Glutamatergic neuron (in vitro differentiated cells): ENCODE measurements at places on chromosomes 7 and 10. TPM values are rescaled to one million over a fixed set of nuclear protein-coding genes. Genes with fewer than 3 reads are reported as not detected.

DNA sequence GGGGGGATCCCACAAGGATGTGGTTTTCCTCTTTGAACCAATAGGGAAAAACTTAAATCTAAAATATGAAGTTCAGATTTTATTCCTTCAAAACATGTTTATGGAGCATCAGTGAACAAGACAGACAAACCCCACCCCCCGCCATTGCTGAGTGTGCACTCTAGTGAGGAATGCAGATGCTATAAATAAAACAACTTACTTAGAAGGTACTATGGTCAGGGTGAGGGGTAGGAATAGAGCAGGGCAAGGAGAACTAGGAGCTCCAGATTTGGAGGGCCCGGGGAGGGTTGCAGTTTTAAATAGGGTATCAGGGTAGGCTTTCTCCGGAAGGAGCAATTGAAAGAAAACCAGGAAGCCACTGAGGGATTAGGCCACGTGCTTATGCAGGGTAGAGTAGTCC is 47.9 kb downstream of the CELF2 start:
- DNase-seq: no peak

- no peak for DNase-seq
These were observed 20.0 kb downstream of the PDSS1 start for GRCh38 chr10:26717476-26717875.

DNA sequence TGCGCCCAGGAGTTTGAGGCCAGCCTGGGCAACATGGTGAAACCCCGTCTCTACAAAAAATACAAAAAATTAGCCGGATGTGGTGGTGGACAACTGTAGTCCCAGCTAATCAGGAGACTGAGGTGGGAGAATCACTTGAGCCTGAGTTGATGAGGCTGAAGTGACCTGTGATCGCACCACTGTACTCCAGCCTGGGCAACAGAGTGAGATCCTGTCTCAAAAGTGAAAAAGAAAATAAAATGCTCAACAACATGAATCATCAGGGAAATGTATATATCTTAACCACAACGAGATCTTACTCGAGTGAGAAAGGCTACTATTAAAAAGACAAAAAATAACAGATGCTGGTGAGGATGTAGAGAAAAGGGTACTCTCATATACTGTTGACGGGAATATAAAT is 72.7 kb downstream of the JMJD1C start:
- no peak for DNase-seq

DNA sequence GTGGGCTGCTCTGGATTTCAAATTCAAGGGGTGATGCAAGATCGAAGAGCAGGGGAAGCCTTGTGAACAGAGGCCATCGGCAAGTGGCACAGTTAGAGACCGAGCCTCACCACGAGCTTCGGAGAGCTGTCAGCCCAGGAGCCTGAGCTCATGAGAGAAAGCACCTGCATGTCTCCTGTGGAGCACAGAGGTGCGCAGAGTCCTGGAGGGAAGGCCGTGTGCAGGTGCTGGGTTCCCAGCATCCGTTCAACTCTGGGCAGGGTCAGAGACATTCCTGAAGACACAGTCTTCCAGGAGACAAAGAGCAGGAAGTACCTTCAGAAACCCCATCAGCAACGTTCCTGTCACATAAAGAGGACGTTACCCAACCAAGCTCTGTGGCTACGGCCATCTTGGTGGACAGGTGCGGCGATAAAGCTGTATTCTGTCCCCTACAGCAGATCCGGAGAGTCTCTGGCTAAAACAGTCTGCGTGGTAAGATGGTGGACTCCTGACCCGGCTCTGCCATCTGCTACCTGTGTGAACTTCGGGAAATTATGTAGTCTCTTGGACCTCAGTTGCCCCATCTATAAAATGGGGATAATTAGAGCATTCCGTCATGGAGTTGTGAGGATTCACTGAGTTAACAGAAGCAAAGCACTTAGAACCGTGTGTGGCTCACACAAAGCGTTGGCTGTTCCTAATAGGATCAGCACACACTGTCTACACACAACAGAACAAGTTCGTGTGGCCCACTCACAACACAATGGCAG is 40.6 kb downstream of the NOD1 start:
- DNase-seq: no peak

GRCh38 chr10:94027197-94027596 is 33.5 kb downstream of the PLCE1 start:
- no peak for DNase-seq

- DNase-seq: no peak
These were observed 527 bp downstream of the HOXA1 start for GRCh38 chr7:27095050-27095896.

GRCh38 chr7:37445790-37446189 is 2.9 kb downstream of the ELMO1 start:
- DNase-seq: no peak

WDFY4 gene
- total RNA-seq: not detected

GIMAP4 gene
- not detected for total RNA-seq

IFRD1 gene
- total RNA-seq: 168 TPM
